NK-92 treated with Interleukin-12 subunit alpha and Interleukin-12 subunit beta, amount 100 ng/mL, for 24 hours (cell line): ENCODE measurements at places on chromosomes 16 and 17.

GRCh38 chr16:88730632-88731607 is 24.6 kb downstream of the CTU2 start:
- DNase-seq, result no peak

DNA sequence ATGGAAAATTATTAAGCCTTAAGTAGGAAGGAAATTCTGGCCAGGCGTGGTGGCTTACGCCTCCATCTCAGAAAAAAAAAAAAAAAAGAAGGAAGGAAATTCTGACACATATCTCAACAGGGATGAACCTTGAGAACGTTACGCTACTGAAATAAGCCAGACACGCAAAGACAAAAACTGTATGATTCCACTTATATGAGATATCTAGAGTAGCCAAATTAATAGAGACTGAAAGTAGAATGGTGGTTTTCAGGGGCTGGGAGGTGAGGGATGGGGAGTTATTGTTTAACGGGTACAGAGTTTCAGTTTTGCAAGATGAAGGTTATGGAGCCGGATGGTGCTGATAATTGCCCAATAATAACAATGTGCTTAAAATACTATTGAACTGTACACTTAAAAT is 16.2 kb upstream of the HNF1B start:
- DNase-seq, result no peak

DNA sequence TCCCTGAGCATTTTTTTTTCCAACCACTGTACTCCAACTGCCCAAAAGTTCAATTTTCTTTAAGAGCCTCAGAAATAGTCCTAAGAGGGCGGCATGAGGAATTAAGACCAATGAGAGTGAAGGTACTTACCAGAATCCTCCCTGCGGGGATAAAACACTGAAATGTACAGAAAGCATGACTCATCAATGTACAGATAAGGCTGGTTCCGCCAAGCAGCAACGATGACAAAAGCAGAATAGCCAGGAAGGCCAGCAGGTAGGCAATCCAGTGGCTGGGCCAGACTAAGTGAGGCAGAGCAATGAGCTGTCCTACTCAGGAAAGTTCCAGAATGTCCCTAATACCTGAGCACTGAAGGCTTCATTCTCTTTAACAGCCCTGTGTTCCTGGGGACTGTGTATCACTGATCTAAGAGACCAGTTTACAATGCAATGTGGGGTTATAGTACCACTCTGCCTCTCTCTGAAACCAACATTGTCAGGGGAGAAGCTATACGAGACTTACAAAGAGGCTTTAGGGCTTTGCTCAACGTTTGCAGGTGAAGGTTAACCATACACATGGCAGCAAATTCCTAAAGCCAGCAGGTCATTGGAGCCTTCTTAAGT is 11.0 kb upstream of the GPR139 start:
- no peak for DNase-seq

- DNase-seq, result no peak
These were observed 302.9 kb downstream of the CPPED1 start for GRCh38 chr16:12500771-12501170.

DNA sequence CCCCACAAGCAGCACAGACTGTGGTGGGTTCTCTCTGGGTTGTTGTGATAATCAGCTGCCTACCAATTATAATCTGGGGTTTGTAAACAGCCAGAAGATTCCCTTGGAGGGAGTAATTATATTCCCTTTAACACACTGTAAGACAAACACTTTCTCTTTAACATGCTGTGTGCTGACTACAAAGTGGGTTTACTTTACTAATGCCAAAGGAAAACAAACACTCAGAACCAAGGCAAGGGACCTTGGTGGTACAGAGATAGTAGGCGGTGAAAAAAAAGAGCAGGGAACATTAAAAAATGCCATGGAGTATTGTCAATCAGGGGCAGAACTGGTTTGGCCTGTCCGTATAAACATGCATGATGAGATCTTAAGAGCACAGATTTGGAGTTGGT is 3.0 kb upstream of the VAT1L start:
- DNase-seq, result no peak

DNA sequence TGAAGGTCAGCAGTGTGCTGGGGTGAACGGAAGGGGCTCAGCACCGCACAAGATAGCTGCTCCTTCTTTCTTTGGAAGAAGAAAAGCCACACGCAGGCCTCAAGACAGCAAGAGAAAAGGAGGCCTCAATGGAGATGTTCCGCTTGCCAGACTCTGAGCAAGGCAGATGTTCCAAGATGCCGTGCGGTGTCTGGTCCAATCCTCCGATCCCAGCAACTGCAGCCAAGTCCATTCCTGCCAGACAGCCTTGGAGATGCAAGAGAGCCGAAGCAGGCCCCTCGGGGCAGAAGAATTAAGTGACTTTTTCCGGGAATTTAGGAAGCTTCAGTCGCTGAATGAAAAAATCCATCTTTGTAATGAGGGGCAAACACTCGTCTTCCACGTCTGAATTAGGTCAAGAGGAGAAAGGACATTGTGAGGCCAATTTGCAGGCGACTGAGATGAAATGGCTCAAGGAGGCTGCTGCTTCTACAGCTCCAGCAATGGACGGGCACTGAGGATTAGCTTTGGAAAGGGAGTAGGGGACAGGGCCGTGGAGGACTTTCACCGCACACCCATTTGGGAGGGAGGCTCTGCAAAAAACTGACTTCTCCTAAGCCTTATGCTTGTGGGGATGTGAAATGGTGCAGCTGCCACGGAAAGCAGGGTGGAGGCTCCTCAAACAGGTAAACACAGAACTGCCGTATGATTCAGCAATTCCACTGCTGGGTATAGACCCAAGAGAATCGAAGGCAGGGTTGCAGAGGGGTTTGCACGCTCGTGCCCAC is 44.7 kb downstream of the RPH3AL start:
- no peak for DNase-seq

DNA sequence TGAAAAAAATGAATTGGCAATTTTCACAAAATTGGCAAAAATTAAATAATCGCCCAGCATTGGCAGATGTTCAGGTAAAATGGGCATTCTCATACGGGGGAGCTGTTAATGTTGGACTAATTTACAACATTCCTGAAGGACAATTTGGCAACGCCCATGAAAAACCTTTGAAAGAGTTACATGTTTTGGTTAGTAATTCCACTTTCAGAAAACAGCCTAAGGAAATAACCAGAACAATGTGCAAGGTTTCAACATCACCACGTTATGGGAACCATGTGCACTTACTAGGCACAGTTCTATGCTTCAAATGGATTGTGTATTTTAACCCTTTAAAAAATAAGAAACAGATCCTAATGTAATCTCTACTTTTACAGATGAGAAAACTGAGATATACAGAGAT is 62.7 kb downstream of the CDYL2 start:
- DNase-seq, result no peak

GRCh38 chr17:78196716-78197115 is 9.6 kb downstream of the AFMID start:
- DNase-seq, result no peak

GRCh38 chr16:84368308-84368996 is at the start of gene ATP2C2:
ATP2C2 (plus strand) TSS chr16:84368538; CDS start chr16:84368616, 78 bp downstream.
- DNase-seq, result no peak

DNA sequence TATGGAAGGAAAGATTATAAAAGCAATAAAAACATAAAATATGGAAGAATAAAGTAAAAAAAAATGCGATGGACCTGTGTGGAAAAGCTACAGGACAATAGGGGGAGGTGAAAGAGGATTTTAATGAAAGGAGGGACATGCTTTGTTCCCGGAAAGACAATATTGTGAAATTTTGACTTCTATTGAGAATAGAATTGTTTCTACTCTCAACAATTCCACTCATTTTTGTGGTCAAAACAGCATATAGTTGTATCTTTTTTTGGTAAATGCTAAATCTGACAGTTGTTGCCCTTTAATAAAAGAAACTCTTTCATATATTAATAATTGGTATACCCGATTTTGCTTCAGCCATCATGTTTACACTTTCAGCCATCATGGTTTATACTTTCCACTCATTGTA is 22.9 kb upstream of the APPBP2 start:
- DNase-seq, result no peak

DNA sequence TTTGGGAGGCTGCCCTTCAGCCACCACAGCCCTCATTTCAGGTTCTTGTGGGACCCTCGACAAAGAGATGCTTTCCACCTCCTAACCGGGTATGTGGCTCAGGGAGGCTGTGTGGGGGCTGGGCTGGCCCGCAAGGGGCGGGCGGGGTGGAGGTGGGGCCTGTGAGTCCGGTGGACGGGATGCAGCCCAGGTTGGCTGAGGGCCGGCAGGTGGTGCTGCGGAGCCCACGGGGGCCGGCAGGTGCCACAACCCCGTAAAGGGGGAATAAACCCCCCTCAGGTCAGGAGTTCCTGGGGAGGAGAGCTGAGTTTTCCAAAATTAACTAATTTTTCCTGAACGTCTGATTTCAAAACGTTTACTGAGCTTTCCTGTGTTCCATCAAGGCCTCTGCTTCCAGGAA is 4.9 kb upstream of the CIAO3 start:
- DNase-seq, result no peak

- DNase-seq, result no peak
These were observed 7.3 kb downstream of the FASN start for GRCh38 chr17:82090549-82091263.

DNA sequence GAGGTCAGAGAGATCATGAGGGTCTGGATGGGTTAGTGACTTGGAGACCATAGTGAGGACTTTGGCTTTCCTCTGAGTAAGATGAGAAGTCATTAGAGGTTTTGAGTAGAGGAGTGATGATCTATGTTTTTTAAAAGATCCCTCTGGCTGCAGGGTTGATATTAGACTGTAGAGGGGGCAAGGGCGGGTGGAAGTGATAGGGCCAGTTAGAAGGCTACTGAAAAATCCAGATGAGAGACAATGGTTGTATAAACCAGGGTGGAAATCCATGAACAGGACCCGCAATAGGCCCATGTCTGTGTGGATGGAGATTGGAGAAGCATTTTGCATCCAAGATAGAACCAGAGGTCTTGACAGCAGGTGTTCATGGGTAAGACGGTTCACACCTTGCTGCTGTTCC is 9.8 kb downstream of the ITGAL start:
- no peak for DNase-seq

GRCh38 chr17:73309727-73310596 is 1.8 kb downstream of the CDC42EP4 start:
- no peak for DNase-seq

GRCh38 chr16:188674-189073 is 8.4 kb downstream of the HBQ1 start:
- no peak for DNase-seq

DNA sequence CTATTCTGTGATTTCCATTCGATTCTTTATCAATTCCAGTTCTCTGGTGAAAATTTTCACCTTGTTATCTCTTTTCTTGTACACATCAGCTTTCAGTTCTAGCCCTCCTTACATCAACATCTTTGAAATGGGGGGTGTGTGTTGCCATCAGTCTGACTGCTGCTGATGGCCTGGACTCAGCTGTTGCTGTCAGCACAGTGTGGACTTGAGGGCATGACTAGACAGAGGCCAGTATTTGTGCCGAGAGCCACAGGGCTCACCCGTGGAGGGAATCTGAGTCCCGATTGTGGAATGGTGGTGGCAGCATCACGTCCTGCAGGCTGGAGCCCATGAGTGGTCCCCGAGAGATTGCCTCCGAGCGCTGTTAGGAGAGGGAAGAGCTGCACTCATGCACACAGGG is 114.2 kb downstream of the RPTOR start:
- no peak for DNase-seq

DNA sequence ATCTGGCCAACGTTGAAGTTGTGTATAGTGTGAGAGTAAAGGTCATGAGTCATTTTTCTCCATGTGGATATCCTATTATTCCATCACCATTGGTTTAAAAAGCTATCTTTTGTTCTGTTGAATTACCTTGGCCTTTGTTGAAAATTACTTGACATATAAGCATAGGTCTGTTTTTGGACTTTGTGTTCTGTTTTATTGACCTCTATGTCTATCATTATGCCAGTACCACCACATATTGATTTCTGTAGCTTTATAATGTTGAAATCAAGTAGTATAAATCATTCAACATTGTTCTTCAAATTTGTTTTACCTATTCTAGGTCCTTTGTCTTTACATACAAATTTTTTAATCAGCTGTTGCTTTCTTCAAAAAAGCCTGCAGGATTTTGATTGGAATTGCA is 58.5 kb downstream of the NLK start:
- no peak for DNase-seq

DNA sequence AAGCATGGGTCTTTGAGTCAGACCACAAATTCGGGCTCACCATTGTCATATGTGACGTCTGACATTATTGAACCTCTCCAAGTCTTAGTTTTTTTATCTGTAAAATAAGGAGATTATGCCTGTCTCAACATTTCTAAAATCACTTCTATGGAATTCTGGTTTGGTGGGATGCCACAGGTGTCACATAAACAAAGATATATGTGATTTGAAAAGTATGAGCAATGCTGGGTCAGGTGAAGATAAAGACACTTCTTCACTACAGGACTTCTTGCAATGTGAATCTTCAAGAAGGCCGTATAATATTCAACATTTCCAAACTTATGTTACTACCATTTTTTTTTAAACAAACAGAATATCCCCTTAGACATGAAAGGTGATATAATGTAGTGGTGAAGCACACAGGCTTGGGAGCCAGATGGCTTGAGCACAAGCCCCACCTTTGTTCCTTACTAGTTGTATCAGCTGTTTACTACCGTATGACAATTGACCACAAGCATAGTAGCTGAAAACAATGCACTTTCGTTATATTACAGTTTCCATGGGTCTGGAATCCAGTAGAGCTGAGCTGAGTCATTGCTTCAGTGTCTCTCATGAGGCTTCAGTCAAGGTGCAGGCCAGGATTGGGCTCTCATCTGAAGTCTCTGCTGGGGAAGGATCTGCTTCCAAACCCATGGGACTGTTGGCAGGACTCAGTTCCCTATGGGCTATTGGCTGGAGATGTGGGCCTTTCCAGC is 87.7 kb downstream of the UTP18 start:
- no peak for DNase-seq

GRCh38 chr16:61969077-61969382 is 67.2 kb downstream of the CDH8 start:
- no peak for DNase-seq

GRCh38 chr16:49749816-49750215 is 106.1 kb downstream of the ZNF423 start:
- DNase-seq, result no peak

DNA sequence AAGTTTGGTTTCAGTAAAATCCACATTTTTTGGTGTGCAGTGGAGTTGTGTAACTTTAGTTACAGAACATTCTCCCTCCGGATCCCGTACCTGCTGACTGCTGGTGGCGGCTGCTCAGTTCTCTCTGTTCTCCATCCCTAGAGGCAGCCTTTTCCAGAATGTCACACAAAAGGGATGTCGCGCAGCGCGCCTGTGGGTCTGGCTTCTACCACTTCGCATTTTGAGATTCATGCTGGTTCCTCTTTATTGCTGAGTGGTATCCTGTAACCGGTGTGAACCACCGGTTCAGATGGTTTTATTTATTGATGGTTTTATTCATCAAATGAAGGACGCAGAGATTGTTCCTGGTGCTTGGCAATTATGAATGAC is 981 bp upstream of the CEP131 start:
- DNase-seq, result no peak

- no peak for DNase-seq
These were observed 38.8 kb downstream of the MAF start for GRCh38 chr16:79561729-79562128.
